ENCODE measurements at places on chromosomes 16 and 17.

- DNase-seq = no peak
Observed at GRCh38 chr16:66899945-66900710, 18.6 kb downstream of the CDH16 start.

DNA sequence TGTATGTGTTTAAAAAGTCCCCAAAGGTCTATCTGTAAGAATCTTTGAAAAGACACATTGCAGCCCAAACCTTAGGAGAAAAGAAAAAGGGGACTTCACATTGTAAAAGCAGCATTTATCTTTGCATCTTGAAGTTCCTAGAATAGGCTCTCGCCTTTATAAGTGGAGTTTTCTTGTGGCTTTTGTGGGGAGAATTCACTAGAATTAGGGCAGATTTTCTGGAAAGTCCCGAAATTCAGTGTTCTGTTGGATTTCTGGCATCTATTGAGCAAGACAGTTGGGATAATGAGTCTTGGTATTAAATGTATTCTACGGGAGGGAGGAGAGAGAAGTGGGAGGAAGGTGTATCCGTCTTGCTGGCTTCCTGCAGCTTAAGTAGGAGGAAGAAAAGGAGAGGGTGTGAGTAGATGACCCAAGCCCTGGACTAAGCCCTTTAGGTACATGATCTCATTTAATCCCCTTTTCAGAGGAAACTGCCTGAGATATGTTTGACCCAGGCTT, 62.6 kb downstream of the PRKCA start:
- no peak for DNase-seq

- peak; percentile 13 for DNase-seq
Observed at GRCh38 chr16:48384520-48385252, 527 bp downstream of the SIAH1 start.

GRCh38 chr17:72515291-72516065, 394.7 kb downstream of the SOX9 start:
- no peak for DNase-seq

GRCh38 chr16:65213866-65214595, 92.2 kb upstream of the CDH11 start:
- DNase-seq = no peak

GRCh38 chr16:64532117-64532516, 589.7 kb downstream of the CDH11 start:
- DNase-seq = no peak

Measured in amygdala (tissue), 56 donors.